ENCODE measurements at places on chromosomes 5 and 9. TPM values are rescaled to one million over a fixed set of nuclear protein-coding genes. Genes with fewer than 3 reads are reported as not detected.

PCDHB2 gene
- total RNA-seq = 3.3 TPM

OBP2B gene
- total RNA-seq = not detected

PCDHGA8 gene
- not detected for total RNA-seq

HSPB3 gene
- not detected for total RNA-seq

NR4A3 gene
- 3.2 TPM for total RNA-seq

PCDHB3 gene
- not detected for total RNA-seq
